ENCODE measurements at places on chromosomes 5 and 9. TPM values are rescaled to one million over a fixed set of nuclear protein-coding genes. Genes with fewer than 3 reads are reported as not detected.

DNA sequence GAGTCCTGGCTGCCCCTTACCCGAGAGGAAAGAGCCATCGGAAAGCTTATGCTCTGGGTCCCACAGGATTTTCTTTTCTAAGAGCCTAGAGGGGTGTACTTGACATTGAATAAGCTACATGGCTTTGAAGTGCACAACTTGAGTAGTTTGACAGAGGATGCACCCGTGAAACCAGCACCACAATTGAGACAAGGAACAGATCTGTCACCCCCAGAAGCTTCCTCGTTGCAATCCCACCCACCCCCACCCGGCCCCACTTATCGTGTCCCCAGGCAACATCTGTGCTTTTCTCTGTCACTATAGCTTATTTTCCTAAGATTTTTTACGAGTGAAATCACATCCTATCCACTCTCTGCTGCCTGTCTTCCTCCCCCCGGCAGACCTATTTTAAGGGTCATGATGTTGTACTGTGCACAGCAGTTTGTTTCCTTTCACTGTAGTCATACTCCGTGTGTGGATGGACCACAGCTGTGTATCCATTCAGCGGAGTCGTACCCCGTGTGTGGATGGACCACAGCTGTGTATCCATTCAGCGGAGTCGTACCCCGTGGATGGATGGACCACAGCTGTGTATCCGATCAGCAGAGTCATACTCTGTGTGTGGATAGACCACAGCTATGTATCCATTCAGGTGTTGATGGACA, 8.8 kb upstream of the FCN2 start:
- no peak for DNase-seq

- no peak for DNase-seq
Observed at GRCh38 chr9:78676623-78677022, 379.7 kb downstream of the PSAT1 start.

GRCh38 chr9:79584655-79584982, 12.9 kb downstream of the TLE4 start:
- DNase-seq = no peak

DNA sequence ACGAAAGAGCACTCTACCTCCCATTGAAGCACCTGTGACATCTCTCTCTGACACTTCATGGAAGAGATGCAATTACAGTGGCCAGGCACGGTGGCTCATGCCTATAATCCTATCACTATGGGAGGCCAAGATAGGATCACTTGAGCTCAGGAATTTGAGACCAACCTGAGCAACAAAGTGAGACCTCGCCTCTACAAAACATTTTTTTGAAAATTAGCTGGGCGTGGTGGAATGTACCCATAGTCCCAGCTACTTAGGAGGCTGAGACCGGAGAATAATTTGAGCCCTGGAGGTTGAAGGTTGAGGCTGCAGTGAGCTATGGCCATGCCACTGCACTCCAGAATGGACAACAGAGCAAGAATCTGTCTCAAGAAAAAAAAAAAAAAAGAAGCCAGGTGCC, 45.5 kb downstream of the GLDC start:
- DNase-seq = no peak

- DNase-seq = no peak
Observed at GRCh38 chr5:123283499-123283898, 139.7 kb downstream of the CEP120 start.

DNA sequence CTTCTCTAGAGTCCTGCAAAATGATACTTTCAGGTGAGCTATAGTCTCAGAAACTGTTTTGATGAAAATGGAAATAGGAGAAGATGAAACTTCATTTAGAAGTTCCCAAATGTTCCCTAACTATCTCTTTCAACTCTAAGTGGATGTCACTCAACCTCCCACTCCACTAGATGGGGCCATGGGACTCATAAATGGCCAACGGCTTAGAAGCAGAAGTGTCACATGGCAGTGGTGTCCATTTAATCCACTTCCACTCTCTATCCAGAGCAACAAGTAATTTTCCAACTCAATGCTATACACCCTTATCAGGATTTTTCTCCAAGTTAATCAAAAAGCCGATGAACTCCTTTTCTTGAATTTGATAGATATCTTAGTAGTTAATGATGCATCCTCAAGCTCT, 295.7 kb downstream of the EDIL3 start:
- DNase-seq = no peak

DNA sequence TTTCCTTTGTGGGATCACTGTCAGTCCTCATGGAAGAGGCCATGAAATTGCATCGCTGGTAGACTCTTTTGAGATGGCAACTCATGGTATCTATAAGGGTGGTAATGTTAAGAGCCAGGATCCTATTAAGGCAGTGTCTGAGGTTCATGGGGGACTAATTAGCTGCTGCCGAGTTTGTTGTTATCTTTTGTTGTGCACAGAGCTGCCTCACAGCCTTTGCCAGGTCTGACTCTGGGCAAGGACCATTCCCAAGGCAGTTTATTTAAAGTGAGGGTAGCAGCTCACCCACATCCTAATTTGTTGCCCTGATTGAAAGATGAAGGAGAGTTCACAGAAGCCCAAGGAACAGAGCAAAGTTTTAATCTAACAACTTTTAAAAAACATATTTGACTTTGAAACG, 7.9 kb downstream of the SMARCA2 start:
- no peak for DNase-seq

GRCh38 chr5:39494107-39494510, 69.3 kb upstream of the DAB2 start:
- no peak for DNase-seq

- DNase-seq = no peak
Observed at GRCh38 chr5:4571248-4571948, 568.7 kb upstream of the ADAMTS16 start.

POLR3G gene
- 0.42 TPM for total RNA-seq

All from thoracic aorta (tissue), 2 donors.